ENCODE measurements at places on chromosomes 12 and 14.

DNA sequence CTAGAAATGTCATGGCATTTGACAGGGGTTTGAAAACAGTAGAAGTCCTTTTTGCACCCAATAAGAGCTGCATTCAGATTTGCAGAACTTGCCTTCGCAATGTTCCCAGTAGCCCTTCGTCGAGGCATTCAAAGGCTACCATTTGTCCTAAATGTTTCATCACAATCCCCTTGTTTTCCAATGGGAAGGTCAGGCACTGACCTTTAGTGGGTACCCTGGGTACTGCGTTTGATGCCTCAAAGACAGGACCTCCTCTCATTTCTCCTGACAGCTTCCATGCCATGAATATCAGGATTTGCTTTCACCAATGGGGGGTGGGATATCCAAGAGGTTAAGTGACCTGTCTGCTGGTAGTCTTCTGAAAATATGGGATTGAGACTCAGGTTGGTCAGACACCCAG is 1063.1 kb downstream of the BCL11B start:
- DNase-seq: no peak

DNA sequence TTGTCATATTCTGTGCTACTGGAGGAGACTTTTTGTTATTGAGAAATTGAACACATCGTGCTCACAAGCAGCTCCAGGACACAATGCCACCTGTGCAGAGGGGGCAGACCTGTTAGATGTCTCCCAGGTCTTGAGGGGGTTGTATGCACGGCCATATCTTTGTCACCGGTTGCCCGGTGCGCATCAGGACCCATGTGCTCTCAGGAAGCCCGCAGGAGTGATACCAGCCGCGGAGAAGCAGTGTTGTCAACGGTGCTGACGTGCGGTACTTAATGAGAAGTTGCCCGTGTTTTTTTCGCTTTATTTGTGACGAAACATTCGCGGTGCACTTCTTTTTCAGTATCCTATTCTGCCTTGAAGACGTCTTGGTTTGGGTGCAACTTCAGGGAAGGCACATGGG is 128.2 kb upstream of the RTL1 start:
- no peak for DNase-seq

DNA sequence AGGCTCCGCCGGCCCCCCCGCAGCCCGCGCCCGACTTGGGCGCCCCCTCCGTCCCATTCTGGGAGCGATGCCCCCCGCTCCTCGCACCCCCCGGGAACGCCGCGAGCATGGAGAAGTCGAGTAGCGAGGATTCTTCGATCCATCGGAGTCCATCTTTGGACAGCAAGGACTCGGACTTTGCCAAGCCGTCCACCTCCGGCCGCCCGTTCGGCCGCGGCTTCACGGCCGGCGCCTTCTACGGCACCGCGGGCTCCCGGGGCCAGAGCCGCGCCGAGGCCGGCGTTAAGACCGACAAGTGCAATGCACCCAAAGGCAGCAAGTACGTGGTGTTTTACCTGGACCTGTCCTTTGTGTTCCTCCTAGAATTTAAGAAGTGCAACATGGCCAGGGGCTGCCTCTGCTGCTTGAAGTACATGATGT is 123.6 kb downstream of the TSPAN9 start:
- no peak for DNase-seq

DNA sequence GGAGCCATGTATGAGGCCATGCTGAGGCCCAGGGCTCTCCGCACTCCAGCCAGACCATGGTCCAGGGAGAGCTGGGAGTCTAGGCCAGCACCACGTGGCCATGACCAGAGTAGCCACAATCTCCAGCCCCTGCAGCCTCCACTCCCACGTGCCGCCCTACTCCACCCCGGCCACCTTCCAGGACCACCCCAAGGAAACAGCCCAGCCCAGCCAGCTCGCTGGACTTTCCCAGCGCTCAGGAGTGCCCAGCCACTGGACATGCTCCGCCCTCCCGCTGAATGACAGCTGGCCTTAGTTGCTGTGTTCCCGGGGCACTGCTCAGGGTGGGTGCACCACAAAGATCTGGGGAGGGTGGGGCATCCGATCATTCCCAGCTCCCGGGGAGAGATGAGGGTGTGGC is 2.1 kb upstream of the C14orf180 start:
- DNase-seq: no peak

DNA sequence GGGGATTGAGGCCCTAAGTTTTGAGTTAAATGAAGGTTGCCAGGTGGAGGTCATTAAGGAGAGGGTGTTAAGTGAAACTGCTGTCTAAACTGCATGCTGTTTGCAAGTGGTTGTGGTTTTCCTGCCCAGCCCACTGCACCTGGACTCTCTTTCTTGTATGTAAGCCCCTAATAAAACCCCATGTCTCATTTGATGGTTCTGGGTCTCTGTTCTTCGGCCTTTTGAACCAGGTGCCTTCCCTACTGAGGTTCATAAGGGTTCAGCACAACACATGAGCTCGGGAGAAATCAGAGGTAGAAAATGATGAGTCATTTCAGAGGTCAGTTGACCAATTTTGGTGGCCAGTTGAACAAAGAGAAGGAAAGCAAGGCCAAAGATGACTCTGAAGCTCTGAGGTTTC is 382.5 kb downstream of the RPS29 start:
- no peak for DNase-seq

DNA sequence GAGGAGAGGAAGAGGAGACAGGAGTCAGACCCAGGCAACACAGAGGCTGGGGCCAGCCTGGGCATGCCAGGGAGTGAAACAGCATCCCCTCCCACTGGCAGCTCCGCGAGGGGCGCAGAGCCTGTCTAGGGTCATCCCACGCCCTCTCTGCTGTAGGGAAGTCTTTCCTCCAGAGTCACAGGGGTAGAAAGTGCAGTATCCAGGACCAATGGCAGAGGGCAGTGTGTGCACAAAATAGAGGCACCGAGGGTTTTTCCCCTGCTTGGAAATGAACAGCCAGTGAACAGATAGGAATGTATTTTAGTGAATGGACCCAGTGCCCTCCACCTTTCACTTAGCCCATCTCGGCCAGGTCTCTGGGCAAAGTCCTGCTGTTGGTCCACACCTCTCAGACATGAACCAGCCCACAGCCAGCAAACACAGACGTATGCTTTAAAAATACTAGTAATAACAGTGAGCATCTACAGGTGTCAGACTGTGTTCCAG is 9.4 kb upstream of the KRT74 start:
- DNase-seq: peak; percentile 52

DNA sequence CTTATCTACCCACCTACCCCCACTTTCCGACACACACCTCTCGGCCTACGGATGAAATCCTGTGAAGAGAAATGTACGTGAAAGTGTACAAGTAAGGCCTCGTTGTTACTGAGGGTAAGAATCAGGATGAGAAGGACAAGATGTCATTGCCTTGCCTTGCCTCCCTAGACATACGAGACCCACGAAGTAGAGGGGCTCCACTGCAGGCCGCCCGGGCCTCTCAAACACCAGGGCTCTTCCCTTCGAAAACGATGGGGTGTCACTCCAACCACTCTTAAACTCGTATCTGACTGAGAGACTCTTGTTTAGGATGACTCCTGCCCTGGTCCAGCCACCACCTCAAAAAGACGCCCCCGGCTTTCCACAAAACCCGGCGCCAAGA is 498 bp downstream of the RACGAP1 start:
- no peak for DNase-seq

DNA sequence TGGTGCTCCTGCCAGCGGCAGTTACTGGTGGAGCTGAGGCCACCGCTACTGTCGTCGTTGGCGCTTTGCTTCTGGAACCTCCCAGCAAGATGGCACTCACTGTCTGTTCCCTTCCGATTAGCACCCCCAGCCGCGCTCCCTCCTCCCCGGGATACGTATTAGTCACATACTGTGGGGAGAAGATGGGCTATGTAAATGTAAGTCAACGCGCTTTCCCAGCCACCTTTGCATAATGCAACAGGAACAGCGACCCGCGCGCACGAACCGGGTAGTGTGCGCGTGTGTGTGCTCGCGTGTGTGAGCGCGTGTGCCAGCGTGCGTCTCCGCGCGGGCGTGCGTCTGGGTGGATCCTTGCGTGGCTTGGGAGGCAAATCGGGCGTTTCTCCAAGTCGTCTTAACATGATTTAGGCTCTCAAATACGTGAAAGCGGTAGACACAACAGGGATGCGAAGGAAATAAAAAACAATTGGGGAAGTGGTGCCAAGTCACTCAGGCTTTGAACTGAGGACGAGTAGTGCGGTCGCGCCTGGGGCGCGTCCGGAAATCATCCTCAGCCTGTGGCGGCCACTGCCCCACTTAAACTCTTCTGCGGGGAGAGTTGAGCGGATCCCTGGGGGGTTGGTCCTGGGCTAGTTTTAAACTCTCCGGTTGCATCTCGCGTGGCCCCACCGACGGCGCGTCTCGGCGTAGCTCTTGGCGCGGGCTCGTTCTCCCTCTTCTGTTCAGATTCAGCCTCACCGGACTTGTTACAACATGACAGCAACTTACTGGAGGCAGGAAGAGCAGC is 1.8 kb downstream of the FLRT2 start:
- peak; percentile 8 for DNase-seq

GRCh38 chr14:104436047-104436591 is 143.4 kb upstream of the C14orf180 start:
- no peak for DNase-seq

DNA sequence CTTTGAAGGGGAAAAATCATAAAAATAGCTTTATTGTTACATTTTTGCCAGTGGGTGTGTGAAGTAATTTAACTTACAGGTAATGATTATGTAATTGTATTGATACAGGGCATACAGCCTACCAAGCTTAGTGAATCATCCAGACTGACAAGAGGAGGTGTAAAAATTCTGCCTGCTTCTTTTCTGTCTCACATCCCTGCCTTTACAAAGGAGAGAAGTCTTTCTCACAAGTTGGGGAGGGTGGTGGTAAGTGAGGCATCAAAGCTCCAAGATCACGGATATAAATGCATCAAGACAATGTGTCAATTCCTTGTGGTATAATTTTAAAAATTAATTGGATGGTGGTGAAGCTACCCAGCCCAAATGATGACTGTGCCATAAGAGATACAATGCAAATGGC is 39.0 kb upstream of the G2E3 start:
- no peak for DNase-seq

- DNase-seq: peak; percentile 7
Observed at GRCh38 chr12:52151837-52152783, 39.7 kb downstream of the KRT80 start.

DNA sequence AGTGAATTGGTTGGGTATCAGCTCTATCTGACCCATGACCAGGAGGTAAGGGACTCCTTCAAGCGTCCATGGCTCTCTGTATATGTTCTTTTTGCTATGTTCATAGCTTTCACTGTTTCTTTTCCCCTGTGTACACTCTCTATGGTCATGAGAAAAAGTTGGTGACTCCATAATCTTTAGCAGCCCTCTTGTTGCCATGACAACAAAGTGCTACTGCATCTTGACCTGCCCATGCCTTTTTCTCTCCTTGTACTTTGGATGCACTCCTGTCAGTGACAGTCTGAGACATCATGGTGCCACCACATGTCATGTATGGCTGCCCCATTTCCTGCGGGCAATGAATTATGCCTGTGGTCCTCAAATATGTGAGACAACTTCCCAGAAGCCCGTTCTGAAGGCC is 280.2 kb downstream of the TMEM121 start:
- no peak for DNase-seq

GRCh38 chr14:56118611-56119181 is 485 bp downstream of the PELI2 start:
- DNase-seq: no peak

- DNase-seq: no peak
Observed at GRCh38 chr12:89421092-89421835, 69.0 kb upstream of the DUSP6 start.

DNA sequence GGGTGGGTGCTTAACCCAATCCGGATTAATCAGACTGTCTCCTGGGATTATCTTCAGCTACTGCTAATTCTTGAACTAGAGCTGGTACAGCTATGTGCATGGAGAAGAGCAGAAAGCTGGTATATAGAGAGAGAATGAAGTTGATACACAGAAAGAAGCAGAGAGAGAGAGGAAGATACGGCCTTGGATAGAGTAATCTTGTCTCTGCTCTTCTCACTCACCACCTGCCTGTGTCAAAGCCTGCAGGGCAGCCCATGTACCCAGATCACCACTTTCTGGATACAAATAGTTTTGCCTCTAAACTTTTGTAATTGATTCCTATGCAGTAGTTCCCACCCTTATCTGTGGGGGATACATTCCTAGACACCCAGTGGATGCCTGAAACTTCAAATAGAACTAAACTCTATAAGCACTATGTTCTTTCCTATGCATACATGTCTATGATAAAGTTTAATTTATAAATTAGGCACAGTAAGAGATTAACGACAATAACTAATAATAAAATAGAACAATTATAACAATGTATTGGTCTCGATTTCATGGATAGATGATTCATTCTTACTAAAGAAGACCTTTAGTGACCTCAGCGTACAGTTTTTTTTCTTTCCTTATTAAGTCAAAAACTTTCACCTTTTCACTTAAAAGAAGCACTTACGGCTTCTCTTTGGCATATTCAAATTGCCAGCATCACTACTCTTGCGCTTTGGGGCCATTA is 45.5 kb downstream of the YEATS4 start:
- no peak for DNase-seq

- DNase-seq: no peak
Observed at GRCh38 chr12:59499774-59500173, 96.1 kb upstream of the SLC16A7 start.

GRCh38 chr12:77493302-77494168 is 337.2 kb upstream of the NAV3 start:
- DNase-seq: no peak

- no peak for DNase-seq
Observed at GRCh38 chr14:39731912-39732311, 299.7 kb upstream of the FBXO33 start.

DNA sequence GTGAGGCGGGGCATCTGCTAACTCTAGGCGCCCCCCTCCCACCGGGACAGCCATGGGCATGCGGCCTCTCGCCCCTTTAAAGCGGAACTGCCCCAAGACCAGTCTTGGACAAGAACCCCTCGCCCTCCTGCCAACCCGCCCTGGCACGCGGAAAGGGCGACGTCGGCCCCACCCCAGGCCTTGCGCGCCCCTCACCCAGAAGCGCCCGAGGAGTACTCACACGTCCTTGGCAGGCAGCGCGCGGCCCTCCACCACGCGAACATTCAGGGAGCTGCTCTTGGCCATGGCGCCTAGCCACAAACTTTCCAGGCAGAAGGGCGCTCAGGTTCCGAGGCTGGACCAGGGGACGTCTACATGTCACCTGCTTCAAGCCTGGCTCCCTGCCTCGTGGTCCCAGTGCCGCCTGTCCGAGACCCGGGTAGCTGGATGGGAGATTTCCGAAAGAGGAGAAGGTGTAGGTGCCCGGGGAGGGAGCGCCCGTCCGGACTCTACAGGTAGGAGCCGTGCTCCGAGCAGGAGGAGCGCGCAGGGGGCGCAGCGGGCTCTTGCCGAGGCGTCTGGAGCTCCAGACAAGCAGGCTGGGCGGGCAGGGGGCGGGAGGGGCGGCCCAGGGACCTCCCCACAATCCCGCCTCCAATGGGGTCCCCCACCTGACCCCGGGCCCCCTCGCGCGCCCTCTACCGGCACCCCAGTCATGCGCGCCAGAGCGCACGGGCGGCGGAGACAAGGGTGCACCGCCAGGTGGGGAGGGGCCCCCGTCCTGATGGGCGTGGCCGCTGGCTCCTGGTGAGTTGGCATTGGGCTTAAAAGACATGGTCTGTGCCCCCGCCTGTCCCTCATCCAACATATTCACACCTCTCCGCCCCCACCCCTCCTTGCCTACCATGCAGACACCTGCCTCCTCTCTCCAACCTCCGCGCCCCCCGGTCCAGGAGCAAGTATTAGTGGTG is at the start of gene RASAL1:
TSS of gene RASAL1 (minus strand) at position 584 of the 950 bp plus-strand sequence. CDS start at position 285, 299 bp downstream.
- DNase-seq: peak; percentile 27

Measured in midbrain (tissue), 1 donor.